ENCODE measurements at places on chromosomes 7 and 10.
A peak's percentile ranks its signal among the peaks of the same experiment; 100 is the strongest.

- DNase-seq, result no peak
These were observed 235.3 kb downstream of the BUB3 start for GRCh38 chr10:123389520-123389919.

DNA sequence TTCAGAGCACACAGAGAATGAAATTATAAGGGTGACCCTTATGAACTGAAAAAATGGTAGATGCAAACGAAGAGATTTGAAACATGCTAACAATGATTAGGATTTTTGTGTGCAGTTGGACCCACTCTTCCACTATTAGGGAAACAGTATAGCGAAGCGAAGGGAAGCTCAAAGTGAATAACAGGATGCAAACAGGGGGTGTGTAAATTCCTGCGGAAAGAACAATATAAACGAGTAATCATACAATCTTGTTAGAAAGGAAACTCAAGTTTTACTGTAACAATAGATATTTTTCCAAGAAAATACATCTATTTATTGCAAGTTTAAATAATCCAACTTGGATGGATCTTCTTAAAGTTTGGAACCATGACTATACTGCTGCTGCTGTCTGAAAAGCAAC is 14.7 kb downstream of the AHR start:
- no peak for DNase-seq

GRCh38 chr10:109978481-109978880 is 29.3 kb upstream of the ADD3 start:
- DNase-seq, result peak; percentile 1

GRCh38 chr10:116263870-116264655 is 8.9 kb downstream of the GFRA1 start:
- no peak for DNase-seq

DNA sequence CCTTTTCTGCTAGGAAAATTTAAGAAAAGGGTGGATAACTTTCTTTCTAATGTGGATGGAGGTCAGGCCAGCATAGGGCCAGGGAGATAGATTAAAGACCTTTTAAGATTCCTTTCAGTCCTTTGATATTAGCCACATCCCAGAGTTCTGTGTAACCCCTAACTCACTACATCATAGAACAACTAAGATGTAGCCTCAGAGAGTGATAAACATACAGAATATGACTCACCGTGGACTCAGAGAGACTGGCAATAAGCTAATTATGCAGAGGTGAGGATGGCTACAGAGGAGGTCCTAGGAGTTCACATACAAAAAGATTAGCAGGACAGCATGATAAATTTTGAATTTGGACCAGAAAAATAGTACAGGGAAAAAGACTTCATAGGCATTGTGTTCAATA is 141.0 kb downstream of the AOAH start:
- DNase-seq, result no peak

GRCh38 chr7:137987968-137988367 is 13.9 kb downstream of the CREB3L2 start:
- no peak for DNase-seq

DNA sequence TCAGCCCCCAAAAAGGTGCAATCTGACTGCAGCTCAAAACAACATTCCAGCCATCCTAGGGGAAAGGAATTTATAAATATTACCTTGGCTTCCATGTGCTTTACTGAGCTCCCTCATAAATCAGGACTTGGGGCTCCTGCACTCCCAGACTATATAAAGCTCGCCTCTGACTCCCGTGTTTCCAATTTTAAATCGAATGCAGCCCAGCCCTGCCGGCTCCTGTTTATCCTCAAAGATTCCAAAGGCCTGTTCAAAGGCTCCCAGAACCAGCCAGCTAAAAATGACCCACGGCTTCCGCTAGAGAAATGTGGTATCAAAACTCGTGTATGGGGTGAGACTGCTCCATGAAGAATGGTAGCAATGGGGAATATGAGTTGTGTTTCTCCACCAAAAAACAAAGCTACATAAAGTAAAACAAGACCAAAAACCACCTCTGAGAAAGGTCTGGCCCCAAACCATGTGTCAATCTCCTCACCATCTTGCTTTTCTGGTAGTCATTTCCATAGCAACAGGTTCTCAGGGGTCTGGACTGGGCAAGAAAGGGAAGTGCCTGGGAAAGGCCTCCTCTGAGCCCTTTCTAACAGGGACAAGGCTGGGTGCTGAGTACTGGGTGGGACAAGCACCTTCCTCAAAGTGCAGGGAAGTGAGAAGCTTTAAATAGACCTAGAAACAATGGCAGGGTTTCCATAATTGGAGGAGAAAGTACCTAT is 5.1 kb downstream of the CALML3 start:
- no peak for DNase-seq

GRCh38 chr7:43632746-43633145 is 49.8 kb downstream of the STK17A start:
- no peak for DNase-seq

Data from stimulated activated CD8-positive, alpha-beta memory T cell treated with anti-CD3 and anti-CD28 coated beads, Interleukin-15, amount 100 ng/mL, for 4 hours (primary cell).